ENCODE measurements at places on chromosomes 6 and 20.

DNA sequence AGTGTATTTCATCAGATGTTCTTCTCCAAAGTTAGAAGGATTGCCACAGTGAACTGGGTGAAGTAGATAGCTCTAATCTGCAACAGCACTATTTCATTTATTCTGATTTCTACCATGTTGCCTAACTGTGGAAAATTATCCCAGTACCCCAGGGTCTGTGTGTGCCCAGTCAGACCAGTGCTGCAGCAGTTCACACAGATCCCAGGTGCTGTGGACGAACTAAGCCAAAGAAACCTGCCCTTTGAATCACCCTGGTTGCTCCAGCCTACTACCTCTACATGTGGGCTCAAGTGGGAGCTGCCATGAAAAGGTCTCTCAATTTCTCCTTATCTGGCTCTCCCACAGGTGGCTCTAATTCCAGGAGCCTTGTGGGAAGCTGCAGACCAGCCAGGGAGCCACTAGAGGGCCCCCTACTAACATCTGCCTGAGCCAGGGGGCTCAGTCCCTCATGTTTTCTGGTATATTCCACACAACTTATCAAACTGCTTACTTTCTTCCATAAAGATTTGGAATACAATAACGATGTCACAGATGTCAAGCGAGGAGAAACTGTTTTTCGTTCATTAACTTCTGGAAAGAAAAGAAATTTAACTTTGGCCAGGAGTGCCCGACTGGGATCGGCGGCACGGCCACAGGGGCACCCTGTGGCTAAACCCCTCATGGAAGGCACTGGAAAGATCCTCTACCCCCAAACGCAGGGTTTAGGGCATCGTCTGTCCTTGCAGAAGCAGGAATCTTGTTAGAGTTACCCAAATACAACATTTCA is 31.6 kb upstream of the LY86 start:
- DNase-seq: peak; percentile 52

- DNase-seq: no peak
These were observed 9.5 kb upstream of the HLA-DOA start for GRCh38 chr6:33018904-33019303.

DNA sequence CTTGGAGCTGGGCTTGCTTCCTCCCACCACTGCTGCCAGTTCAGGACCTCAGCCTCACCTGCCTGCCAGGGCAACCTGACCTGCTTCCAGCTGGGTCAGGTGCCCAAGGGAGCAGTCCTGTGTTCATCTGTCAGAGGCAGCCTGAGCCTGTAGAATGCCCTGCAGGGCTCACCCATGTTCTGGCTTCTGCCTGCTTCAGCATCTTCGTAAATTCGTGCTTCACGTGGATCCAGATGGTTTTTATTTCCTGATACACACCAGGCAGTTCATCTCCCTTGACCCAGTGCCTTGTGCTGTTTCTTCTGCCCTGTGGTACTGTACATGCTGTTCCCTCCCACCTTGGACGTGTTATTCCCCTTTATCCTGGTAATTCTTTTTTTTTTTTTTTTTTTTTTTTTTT is 50.2 kb downstream of the ARID1B start:
- DNase-seq: peak; percentile 23

- no peak for DNase-seq
These were observed 44.0 kb downstream of the B4GALT5 start for GRCh38 chr20:49669601-49670189.

DNA sequence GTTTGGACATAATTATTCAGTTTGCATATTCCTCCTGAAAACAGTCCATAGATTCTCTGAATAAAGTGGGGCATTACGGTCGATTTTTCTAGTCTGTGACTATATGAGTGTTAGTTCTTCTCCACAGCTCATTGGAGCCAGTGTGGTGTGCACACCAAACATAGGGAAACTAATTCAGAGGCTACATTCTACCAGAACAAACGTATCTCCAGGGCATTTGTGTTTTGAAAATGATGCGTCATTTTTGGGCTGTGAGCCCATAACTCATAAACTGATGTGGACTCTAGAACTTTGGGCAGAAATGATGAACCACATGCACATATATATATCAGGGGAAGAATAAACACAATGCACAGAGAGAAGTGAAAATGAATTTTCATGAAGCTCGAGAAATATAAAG is 41.8 kb downstream of the C6orf58 start:
- DNase-seq: no peak

GRCh38 chr20:48530957-48531356 is 296.8 kb downstream of the PREX1 start:
- no peak for DNase-seq

DNA sequence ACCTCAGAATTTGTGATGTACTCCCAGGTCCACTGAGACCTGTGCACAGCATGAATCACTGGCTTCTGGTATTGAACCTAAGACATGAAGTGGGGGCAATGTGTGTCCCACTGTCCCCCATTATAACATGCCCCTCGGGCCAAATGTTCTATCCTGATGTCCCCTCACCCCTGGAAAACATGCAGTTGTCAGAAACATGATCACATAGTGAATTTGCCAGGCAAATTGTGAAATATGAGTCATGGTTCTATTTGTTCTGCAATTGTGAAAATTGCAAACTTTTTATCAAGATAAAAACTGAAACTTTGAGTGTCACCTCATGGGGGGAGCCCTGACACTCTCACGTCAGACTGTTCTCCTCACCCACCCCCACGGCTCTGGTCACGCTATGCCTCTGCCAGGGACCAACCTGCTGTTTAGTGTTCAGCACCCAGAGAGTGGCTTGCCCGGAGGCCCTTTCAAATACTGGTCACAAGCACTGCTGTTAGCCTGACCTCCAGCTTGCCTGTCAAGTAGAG is 305.3 kb downstream of the CLIC5 start:
- peak; percentile 39 for DNase-seq

- DNase-seq: no peak
These were observed 218.3 kb downstream of the HTR1B start for GRCh38 chr6:77245026-77245425.

DNA sequence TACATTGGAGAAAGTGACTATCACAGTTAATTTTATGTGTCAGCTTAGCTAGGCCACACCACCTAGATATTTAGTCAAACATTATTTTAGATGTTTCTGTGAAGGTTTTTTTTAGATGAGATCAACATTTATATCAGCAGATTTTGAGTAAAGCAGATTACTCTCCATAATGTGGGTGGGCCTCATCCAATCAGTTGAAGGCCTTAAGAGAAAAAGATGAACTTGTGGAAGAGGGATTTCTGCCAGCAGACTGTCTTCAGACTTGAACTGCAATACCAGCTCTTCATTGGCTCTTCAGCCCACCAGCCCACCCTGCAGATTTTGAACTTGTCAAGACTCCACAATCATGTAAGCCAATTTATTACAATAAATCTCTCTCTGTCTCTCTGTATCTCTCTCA is 25.1 kb upstream of the FBXO30 start:
- no peak for DNase-seq

DNA sequence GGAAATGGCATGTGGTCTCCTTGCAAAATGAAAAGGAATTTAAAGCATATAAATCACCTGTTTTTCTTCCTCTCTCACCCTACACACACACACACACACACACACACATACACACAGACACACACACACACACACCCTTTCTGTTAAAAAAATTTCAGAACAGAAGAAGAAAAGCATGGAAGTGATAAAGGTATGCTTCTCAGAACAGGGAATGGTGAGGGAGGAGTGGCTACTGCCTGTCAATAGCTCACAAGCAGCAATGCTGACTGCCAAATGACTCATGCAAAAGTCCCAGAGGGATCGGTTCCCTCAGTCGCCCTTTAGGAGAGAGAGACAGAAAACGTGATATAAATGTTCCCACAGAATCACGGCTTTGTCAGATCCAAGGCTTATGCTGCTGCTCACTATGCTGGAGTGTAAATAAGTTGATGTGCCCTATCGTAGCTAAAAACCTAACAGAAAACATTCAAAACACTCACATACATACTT is 102.6 kb downstream of the IBTK start:
- peak; percentile 79 for DNase-seq

DNA sequence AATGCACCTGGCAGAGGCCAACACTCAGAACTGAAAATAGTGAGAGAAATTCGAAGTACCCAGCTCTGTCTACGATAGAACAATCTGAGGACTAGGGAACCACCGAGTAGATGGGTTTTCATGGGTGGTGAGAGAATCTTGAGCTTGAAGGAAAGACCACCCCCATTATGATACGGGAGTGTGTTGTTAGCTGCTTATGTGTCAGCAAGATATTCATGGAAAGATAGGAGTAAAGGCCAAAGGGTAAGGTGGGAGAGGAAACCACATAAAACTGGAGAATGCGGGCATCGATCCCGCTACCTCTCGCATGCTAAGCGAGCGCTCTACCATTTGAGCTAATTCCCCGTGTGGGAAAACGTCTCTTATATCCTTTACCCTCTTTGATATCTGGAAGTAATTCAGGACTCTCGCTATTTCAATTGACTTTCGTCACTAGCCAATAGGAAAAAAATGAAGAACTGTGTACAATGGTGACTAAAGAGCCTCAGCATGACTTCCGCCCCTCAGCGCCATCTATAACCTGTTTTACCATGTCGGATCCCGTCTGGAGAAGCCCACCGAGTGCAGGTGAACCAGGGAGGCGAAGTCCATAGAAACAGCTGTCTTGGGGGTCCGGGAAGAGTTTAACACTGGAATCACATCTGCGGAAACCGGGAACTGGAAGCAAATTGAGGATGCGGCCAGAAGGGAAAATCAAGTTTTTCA is 25.0 kb upstream of the ABT1 start:
- DNase-seq: peak; percentile 87

GRCh38 chr6:95266537-95267258 is 310.6 kb upstream of the MANEA start:
- DNase-seq: no peak

- DNase-seq: peak; percentile 96
These were observed 757 bp downstream of the RAET1E start for GRCh38 chr6:149897015-149897697.

DNA sequence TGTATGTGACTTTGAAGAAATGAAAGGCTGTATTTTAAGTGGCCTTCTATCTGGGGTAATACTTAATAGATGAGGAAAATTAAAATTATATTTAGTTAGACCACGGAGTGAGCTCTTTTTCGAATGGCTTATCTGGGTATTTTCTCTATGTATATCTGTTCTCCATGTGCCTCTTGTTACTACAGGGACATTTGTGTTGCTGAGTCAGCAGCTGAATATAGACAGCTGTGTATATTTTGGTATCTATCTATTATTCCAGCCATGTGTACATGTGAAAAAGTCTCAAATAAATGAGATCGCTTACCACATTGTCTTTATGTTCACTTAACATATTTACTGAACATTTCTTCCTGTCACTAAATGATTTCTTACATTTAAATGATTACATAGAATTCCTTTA is 57.2 kb downstream of the TMEM200A start:
- DNase-seq: no peak

- no peak for DNase-seq
These were observed 477.9 kb upstream of the MANEA start for GRCh38 chr6:95099410-95099809.

- DNase-seq: no peak
These were observed 150.1 kb downstream of the GMPR start for GRCh38 chr6:16388488-16388887.

DNA sequence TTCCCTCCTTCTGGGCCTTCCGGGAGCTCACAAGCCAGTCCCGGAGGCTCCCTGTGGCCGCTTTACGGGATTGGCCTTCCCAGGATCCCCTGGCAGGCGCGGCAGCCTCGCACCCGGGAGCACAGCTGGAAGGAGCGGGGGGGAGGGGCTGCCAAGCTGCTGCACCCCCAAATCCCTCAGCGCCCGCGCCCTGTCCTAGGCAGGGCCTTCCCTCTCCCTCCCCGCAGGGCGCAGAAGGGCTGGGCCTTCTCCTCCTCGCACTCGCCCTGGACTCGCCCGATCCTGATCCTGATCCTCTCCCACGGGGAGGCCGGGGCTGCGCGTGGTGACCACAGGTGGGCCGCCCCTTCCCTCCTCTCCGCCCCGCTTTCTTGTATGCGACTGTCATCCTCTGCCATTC is 146.4 kb downstream of the FNDC1 start:
- DNase-seq: no peak

DNA sequence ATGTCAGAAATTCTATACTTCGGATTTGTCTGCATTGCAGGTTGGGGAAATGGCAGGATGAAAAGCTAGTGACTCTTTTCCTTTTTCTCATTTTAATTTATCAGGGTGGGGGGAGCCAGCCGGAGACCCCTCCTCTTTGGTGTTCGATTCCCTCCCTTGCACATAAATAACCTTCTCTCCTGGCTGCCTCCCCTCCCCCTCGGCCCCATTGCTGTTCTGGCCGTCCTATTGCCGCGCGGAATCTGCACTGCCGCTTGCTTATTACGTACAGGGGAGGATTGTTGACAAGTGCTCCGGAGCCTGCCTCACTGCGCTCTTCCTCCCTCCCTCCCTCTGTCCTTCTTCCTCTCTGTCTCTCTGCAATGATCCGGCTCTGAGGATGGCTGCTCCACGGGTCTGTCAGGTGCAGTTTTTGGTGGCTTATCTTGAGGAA is 154.7 kb downstream of the JARID2 start:
- peak; percentile 53 for DNase-seq

DNA sequence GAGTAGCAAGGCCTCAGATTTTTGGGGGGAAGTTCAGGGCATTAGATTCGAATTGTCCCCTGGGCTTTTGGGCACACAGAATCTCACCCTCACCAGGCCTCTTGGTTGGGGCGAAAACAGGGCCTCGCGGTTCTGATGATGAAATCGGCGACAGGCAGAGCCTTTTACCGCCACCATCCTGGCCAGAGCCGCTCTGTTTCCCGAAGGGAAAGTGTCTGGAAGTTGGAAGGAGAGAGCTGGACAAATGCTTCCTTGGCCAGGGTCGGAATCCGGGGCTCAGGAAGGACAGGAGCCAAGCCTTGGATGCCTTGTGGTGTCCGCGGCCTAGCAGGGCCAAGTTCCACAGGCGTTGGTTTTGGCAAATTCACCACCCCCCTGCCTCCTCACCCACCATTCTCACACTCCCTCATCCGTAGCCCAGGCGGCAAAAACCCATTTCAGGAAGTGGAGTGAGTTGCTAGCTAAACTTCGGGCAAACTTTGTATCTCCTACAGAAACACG is 3.5 kb upstream of the TFAP2A start:
- no peak for DNase-seq

DNA sequence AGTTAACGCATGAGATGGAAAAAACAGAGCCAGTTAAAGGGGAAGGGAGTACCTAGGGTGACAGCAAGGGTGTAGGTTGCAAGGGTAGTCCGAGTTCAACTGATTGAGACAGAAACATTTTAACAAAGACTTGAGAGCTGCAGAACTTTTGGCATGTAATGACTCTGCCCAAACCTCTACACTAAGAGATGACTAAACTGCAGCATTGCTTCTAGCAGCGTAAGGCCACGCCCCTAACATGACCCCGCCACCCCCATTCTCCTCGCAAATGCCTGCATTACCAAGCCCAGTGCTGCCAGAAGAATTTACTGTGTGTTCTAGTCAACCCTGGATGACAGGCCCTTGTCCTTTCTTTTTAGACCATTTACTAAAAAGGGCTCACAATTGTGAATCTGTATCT is 6.3 kb upstream of the HINT3 start:
- DNase-seq: peak; percentile 67

DNA sequence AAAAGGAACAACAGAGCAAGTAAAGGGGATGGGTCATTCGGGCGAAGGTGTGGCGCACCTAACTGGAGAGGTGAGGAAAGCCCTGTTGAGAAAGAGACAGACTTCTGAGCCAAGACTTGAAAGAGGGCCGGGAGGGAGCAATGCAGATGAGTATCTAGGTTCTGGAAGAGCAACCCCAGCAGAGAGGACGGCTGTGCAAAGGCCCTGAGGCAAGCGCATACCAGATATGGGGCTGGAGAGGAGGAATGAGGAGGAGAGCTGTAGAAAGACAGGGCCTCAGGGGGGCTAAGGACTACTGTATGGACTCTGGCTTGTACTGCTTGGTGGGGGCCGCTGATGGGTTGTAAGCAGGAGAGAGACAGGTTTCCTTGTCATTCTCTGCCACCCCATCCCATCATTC is 21.9 kb downstream of the TRERF1 start:
- DNase-seq: no peak

GRCh38 chr20:41571006-41571405 is 47.2 kb downstream of the CHD6 start:
- no peak for DNase-seq

All from cardiac muscle cell (in vitro differentiated cells and primary cell).